ENCODE measurements at places on chromosomes 6 and 20. TPM values are rescaled to one million over a fixed set of nuclear protein-coding genes. Genes with fewer than 3 reads are reported as not detected.

The NRM gene
- total RNA-seq: 10.5 TPM

The COL9A1 gene
- total RNA-seq: not detected

The MUCL3 gene
- 0.03 TPM for total RNA-seq

The ZNF322 gene
- total RNA-seq: 8.6 TPM

The PNPLA1 gene
- not detected for total RNA-seq

The SLC52A3 gene
- total RNA-seq: not detected

The NKX2-2 gene
- not detected for total RNA-seq

The BPHL gene
- 4.5 TPM for total RNA-seq

The WFDC12 gene
- total RNA-seq: not detected

The CFAP206 gene
- not detected for total RNA-seq

The LAMA5 gene
- total RNA-seq: 0.84 TPM

The HCK gene
- not detected for total RNA-seq

The IL17F gene
- 52.4 TPM for total RNA-seq

The RAB23 gene
- total RNA-seq: 2.0 TPM

The CFB gene
- 1.5 TPM for total RNA-seq

The ISM1 gene
- total RNA-seq: 3.5 TPM

The PHACTR3 gene
- total RNA-seq: not detected

The GPR6 gene
- not detected for total RNA-seq

The VGLL2 gene
- not detected for total RNA-seq

The CST7 gene
- 21.3 TPM for total RNA-seq

The ROMO1 gene
- 160 TPM for total RNA-seq

The LRFN2 gene
- not detected for total RNA-seq

The C6orf89 gene
- total RNA-seq: 27.4 TPM

The CST1 gene
- total RNA-seq: not detected

The THBD gene
- total RNA-seq: 0.05 TPM

The RIOK1 gene
- 95.9 TPM for total RNA-seq

The CALHM5 gene
- not detected for total RNA-seq

The TREM2 gene
- not detected for total RNA-seq

The PPP1R18 gene
- total RNA-seq: 176 TPM

The PGC gene
- total RNA-seq: 0.24 TPM

The PLCB4 gene
- 0.05 TPM for total RNA-seq

The ZBTB9 gene
- total RNA-seq: 22.9 TPM

The KIAA0408 gene
- total RNA-seq: 1.6 TPM

The NEDD9 gene
- 19.1 TPM for total RNA-seq

The BCAS4 gene
- 12.7 TPM for total RNA-seq

The LKAAEAR1 gene
- 0.47 TPM for total RNA-seq

The CDSN gene
- not detected for total RNA-seq

The NR2E1 gene
- not detected for total RNA-seq

The PDYN gene
- total RNA-seq: not detected

The SNRNP48 gene
- total RNA-seq: 12.2 TPM

The GHRH gene
- total RNA-seq: not detected

The ENPP4 gene
- 9.0 TPM for total RNA-seq

The PAX1 gene
- total RNA-seq: not detected

The SPATA25 gene
- 0.63 TPM for total RNA-seq

The CALHM4 gene
- not detected for total RNA-seq

The SIGLEC1 gene
- total RNA-seq: 0.05 TPM

The TFAP2A gene
- not detected for total RNA-seq

The HLA-G gene
- total RNA-seq: 1.1 TPM
